ENCODE measurements at places on chromosomes 5 and 9.

- no peak for DNase-seq
Observed at GRCh38 chr5:432201-432927, 10.6 kb upstream of the EXOC3 start.

DNA sequence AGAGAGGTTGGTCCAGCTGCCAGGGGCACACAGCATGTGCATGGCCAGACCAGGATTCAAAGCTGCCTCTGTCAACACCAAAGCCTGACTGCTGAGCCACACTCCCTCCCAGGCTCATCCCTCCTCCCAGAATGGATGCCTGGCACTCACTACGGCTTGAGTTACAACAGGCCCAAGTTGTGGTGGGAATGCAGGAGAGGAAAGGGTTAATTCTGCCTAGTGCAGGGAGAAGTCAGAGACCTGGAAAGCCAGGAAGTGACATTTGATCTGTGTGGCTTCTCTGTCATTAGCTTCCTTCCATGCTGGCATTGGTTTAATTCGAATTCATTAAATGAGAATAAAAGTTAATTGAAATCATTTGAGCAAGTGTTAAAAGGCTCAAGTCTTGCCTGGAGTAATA lies 150.0 kb downstream of the NSG2 start:
- no peak for DNase-seq

DNA sequence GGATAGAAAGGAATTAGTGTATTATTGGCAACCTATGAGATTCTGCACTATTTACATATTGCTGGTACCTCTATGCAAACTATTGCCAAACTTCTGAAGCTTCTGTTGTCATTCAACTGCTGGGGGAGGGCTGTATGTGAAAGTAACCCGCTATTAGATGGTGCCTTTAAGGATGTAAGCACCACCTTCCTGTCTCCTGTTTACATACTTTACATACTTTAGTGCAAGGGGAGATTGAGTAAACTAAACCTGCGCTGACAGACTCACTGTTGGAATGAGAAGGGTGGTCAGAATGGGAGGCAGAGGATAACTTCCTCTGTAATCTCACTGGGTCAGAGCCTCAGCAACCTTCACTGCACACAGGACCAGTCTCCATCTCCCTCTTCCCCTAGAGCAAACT lies 123.8 kb downstream of the NR3C1 start:
- no peak for DNase-seq

DNA sequence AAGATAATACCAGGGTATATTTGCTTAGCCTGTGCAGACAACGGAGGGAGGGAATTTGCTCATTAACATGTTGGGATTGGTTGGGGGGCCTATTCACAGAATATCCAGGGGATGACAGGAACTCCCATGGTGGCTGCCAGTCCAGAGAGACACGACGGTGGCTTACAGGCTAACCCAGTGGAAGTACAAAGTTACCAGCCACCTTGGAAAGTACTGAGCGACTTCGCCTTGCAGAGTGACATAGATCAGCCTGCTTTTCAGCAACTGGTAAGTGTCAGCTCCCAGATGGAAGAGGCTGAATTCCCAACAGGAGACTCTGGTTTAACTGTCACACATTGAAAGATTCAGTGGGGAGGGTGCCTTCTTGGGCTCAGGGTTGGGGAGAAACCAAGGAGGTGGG lies 7.9 kb downstream of the ISL1 start:
- DNase-seq, result no peak

- DNase-seq, result no peak
Observed at GRCh38 chr9:23731353-23731752, 94.7 kb downstream of the ELAVL2 start.

DNA sequence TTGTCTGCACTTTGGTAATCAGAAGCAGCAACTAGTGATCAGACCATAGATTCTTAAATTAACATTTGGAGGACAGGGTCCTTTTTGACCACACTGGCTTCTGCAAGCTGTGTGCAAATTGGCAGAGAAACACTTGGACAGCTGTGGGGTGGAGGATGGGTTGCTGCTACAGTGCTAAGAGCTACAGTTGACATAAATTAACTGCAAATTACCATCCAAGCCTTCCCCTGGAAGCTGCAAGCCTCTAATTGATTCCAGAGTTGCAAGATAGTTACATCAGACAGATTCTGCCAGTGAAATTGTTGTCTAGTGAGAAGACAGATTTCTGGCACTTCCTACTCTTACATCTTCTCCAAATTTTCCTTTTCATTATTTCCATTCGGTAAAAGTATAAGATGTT lies 517.7 kb downstream of the DIRAS2 start:
- no peak for DNase-seq

Measured in esophagus squamous epithelium (tissue), 5 donors.